ENCODE measurements at places on chromosomes 6 and 20.

DNA sequence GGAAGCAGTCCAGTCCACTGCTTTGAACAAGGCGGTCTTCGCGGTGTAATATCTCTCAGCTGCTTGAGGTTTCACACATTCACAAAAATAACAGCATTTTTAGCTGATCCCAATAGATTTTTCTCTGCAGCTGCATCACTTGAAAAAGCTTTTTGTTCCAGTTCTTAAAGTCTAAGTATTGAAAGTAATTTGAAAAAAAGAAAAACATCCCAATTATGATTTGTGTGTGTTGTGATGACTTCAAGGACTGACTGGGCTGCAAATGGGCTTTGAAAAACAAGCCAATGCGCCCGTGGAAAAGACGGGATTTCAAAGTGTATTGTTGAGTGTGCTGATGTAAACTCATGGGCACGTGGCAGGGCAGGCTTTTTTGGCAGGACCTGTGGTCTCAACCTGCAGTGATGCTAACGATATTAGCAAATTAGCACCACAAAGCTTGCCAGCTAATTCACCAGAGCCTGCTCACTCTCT, 151.1 kb downstream of the TMEM242 start:
- no peak overlapping the region for H3K4me3 ChIP-seq
- no peaks in the 10 kb centered on the region for H3K27me3 ChIP-seq
- H3K36me3 ChIP-seq = peaks cover 2% of the 10 kb centered on the region
- peak overlapping the region; percentile 69 for H3K27ac ChIP-seq
- peaks cover 21% of the 10 kb centered on the region for H3K4me1 ChIP-seq

DNA sequence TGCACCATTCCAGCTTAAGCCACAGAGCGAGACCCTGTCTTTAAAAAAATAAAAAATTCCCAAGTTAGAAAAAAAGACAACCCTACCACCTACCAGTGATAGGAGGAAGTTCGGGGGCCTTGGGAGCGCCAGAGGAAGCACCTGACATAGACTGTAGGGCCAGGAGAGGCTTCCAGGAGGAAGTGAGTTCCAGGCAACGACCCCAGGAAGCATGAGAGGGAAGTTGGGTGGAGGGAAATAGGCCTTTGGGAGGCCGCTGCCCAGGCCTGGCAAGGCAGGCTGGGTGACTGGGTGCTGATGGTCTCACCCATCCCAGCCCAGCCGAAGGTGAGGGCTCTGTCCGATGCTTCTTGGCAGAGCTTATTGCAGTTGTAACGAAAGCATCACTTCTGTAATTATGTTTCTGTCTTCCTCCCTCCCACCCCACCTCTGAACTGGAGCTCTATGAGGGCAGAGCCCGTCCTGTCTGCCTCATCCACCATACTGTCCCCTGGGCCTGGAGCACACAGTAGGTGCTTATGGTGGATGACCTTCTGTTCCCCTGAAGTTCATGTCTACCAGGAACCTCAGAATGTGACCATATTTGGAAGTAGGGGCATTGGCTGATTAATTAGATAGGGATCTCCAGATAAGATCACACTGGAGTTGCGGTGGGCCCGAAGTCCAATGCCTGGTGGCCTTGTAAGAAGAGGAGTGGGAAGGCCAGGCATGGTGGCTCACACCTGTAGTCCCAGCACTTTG, 54.1 kb downstream of the UBE2V1 start:
- DNase-seq = no peak
- H3K36me3 ChIP-seq = no peaks in the 10 kb centered on the region
- H3K4me1 ChIP-seq = peaks cover 13% of the 10 kb centered on the region
- H3K27ac ChIP-seq = no peak overlapping the region

- peaks cover 4% of the 10 kb centered on the region for H3K27me3 ChIP-seq
- H3K4me1 ChIP-seq = peaks cover 7% of the 10 kb centered on the region
- H3K36me3 ChIP-seq = no peaks in the 10 kb centered on the region
- H3K27ac ChIP-seq = no peak overlapping the region
Observed at GRCh38 chr6:10460096-10460495, 45.2 kb upstream of the TFAP2A start.

DNA sequence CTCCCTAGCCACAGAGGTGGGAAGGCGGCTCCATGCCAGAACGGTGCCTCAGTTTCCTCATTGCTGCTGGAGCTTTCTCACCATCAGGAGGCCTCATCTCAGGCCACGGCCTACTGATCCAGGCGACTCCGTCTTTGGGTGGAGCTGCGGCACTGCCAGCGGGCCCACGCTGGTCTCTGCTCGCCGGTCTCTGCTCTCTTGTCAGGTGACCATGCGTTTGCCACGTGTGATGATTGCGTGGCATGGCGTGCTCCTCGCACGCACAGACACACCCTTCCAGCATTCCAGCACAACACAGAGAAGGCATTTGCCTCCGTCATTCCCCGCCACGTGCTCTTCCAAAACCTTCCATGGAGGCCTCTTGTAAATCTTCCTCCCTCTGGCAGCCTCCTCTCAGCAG, 271.1 kb downstream of the CDH4 start:
- no peak overlapping the region for H3K27ac ChIP-seq
- H3K36me3 ChIP-seq = no peaks in the 10 kb centered on the region
- peaks cover 20% of the 10 kb centered on the region for H3K27me3 ChIP-seq
- peaks cover 19% of the 10 kb centered on the region for H3K4me1 ChIP-seq
- no peak overlapping the region for H3K4me3 ChIP-seq

- peaks cover 18% of the 10 kb centered on the region for H3K4me1 ChIP-seq
- DNase-seq = no peak
- H3K4me3 ChIP-seq = no peak overlapping the region
- peaks cover 6% of the 10 kb centered on the region for H3K27me3 ChIP-seq
Observed at GRCh38 chr6:33959661-33960344, 156.0 kb upstream of the MLN start.

- H3K36me3 ChIP-seq = peaks cover 10% of the 10 kb centered on the region
- no peak overlapping the region for H3K4me3 ChIP-seq
- DNase-seq = no peak
- H3K27ac ChIP-seq = no peak overlapping the region
Observed at GRCh38 chr6:151440498-151440897, 11.4 kb downstream of the RMND1 start.

GRCh38 chr20:841568-842546, 8.3 kb downstream of the FAM110A start:
- peaks cover 37% of the 10 kb centered on the region for H3K4me1 ChIP-seq
- peaks cover 17% of the 10 kb centered on the region for H3K27me3 ChIP-seq
- peaks cover 4% of the 10 kb centered on the region for H3K36me3 ChIP-seq
- no peak overlapping the region for H3K27ac ChIP-seq

GRCh38 chr6:14354919-14355572, 237.5 kb downstream of the CD83 start:
- no peak for DNase-seq
- H3K4me1 ChIP-seq = peaks cover 42% of the 10 kb centered on the region
- no peak overlapping the region for H3K27ac ChIP-seq
- H3K27me3 ChIP-seq = peaks cover 4% of the 10 kb centered on the region
- no peak overlapping the region for H3K4me3 ChIP-seq

DNA sequence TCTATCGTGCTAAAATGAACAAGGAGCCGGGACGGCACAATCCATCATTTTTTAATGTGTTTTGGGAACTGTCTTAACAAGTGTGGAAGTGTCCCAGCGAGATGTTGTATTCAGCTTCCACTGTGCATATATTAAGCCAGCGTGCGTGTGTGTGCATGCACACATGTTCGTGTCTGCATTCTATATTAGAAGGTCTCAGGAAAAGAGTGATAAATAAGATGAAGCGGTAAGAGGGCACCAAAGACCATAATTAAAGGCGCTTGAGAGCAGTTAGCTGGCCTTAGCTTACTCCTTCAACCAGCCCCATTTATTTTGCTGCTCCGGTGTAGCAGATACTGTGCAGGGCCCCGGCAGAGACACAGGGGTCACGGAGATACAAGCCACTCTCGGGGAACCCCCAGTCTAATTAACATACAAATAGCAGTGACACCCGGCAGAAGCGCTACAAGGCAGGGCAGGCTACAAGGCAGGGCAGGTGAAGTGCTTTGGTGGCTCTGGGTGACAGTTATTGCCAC, 206.5 kb upstream of the RREB1 start:
- DNase-seq = no peak
- no peak overlapping the region for H3K27ac ChIP-seq
- H3K27me3 ChIP-seq = no peaks in the 10 kb centered on the region
- no peak overlapping the region for H3K4me3 ChIP-seq
- no peaks in the 10 kb centered on the region for H3K36me3 ChIP-seq

GRCh38 chr6:33800248-33800969, 3.4 kb downstream of the MLN start:
- peaks cover 9% of the 10 kb centered on the region for H3K27me3 ChIP-seq
- H3K27ac ChIP-seq = no peak overlapping the region
- no peaks in the 10 kb centered on the region for H3K36me3 ChIP-seq

DNA sequence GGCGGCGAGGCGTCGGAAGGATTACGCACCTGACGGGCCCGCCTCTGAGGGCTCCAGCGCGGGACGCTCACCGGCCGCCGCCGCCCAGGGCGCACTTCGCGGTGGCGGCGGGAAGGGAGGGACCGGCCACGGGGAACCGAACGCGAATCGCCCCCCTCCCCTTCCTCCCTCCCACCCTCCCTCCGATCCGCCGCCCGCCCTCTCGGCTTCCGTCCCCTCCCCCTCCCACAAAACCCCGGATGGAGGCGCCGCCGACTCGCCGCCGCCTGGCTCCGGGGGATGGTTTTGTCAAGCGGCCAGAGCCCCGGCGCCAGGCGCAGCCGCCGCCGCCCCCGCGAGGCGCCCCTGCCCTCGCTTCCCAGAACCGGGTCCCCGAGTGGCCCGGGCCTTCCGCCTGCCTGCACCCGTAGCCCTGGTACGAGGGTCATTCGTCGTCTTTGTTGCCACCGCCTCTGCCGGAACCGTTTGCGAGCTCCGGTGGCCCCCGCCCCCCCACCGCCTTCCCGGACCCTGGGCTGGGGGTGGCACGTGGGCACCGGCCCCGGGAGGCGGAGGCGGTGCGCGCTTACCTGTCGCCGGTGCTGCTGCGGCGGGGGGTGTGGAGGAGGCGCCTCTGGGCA, 398 bp downstream of the ZBTB2 start:
- no peaks in the 10 kb centered on the region for H3K27me3 ChIP-seq
- H3K4me3 ChIP-seq = peak overlapping the region; percentile 93
- H3K36me3 ChIP-seq = peaks cover 18% of the 10 kb centered on the region
- DNase-seq = peak; percentile 65

- H3K4me3 ChIP-seq = no peak overlapping the region
- peaks cover 66% of the 10 kb centered on the region for H3K36me3 ChIP-seq
- peaks cover 3% of the 10 kb centered on the region for H3K27me3 ChIP-seq
- peaks cover 32% of the 10 kb centered on the region for H3K4me1 ChIP-seq
- no peak overlapping the region for H3K27ac ChIP-seq
Observed at GRCh38 chr6:158344534-158344933, 32.3 kb downstream of the TULP4 start.

- DNase-seq = no peak
- H3K27me3 ChIP-seq = no peaks in the 10 kb centered on the region
- no peak overlapping the region for H3K27ac ChIP-seq
Observed at GRCh38 chr6:80434691-80435350, 328.4 kb downstream of the BCKDHB start.

Measured in WTC11 (cell line).